WTC11 (cell line): ENCODE measurements at places on chromosomes 6 and 20.

GRCh38 chr6:122385857-122386612, 13.4 kb upstream of the HSF2 start:
- DNase-seq = no peak

DNA sequence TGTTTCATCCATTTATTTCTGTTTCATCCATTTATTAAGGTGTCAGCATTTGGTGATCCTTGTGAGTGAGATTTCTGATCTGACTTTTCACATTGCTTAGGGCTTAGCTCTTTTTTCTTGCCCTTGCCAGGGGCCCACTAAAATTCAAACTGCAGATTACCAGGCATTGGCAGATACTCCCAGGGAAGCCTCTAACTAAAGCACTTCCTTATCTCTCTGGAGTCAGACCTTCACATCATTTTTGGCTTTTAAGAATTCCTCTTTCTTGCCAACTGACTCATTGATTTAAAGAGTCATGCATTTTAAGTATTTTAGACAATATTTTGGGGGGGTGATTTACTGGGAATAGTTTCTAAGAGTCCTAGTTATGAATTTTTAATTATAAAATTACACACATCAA, 2.6 kb upstream of the WFDC8 start:
- DNase-seq = no peak

DNA sequence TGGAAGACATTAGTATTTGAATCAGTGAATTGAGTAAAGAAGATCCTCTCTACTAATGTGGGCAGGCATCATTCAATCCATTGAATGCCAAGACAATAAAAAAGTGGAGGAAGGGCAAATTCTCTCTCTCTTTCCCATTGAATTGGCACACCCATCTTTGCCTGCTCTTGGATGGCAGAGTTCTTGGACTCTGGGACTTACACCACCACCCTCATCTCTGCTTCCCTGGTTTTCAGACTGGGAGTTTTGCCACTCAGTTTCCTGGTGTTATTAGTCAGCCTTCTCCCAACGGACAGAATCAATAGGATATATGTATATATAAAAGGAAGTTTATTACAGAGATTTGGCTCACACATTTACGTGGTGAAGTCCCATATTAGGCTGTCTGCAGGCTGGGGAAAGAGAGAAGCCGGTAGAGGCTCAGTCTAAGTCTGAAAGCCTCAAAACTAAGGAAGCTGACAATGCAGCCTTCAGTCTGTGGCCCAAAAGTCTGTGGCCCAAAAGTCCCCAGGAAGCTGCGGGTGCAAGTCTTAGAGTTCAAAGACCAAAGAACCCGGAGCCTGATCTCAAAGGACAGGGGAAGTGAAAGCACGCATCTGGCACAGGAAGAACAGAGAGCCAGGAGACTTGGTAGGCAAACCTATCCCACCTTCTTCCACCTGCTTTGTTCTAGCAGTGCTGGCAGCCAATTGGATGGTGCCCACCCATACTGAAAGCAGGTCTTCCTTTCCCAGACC, 64.4 kb downstream of the SMPDL3A start:
- no peak for DNase-seq

- DNase-seq = peak; percentile 73
Measured at GRCh38 chr6:7051780-7052442, 55.9 kb upstream of the RREB1 start.

GRCh38 chr6:137761072-137761471, 106.0 kb upstream of the TNFAIP3 start:
- no peak for DNase-seq

- DNase-seq = no peak
Measured at GRCh38 chr6:161679980-161680538, 406.2 kb upstream of the AGPAT4 start.

DNA sequence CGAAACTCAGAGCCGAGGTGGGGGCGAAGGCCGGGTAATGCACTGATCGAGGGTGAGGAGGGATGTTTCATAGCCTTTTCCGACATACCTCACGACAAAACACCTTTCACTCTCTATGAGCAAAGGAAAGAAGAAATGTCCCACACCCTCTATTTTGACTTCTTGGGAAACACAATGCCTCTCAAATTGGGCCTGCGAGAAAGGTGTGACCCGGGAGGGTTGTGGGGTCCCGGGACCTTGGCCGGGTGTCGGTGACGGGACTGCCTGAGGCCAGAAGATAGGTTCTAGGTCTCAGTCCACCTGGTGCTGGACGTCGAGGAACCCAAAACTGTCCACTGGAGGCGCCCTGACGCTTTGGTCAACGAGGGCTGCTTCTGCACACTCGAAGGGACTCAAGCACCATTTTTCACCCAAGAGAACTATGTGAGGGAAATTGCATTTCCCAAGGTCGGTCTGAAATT, 41.1 kb upstream of the OSTM1 start:
- DNase-seq = peak; percentile 66

- DNase-seq = no peak
Measured at GRCh38 chr6:136463743-136464142, 86.5 kb downstream of the MAP7 start.

DNA sequence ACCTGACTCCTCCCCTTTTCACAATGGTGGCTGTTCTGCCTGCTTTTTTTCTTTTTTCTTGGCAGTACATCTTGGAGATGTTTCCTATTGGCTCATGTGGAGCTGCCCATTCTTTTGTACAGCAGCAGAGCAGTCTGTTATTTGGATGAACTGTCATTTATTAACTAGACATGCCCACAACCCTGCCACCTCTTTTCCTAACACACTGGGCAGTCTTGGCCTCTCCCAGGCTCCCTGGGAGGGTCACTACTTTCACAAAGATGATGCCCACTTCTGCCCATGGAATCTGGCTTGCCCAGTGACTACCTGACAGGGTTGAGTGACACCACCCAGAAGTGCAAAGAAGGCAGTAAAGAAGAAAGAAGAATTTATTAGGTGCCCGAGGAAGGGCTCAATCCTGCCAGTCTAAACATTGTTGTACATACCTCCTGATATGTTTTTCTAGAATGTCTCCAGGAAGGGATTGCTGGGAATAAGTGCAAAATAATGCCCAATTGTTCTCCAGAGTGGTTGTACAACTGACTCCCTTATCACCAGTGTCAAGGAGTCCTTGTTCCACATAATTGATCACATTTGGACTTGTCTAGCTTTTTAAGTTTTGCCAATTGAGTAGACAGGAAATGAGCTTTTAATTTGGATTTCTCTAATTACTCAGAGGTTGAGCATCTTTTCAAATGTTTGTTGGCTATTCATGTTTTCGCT, 19.7 kb upstream of the SCRT2 start:
- DNase-seq = no peak

GRCh38 chr6:129863664-129864063, 2.5 kb upstream of the TMEM244 start:
- no peak for DNase-seq

GRCh38 chr6:70253923-70254322, 49.0 kb downstream of the COL9A1 start:
- no peak for DNase-seq

- DNase-seq = no peak
Measured at GRCh38 chr20:59620860-59621505, 16.6 kb downstream of the PHACTR3 start.

DNA sequence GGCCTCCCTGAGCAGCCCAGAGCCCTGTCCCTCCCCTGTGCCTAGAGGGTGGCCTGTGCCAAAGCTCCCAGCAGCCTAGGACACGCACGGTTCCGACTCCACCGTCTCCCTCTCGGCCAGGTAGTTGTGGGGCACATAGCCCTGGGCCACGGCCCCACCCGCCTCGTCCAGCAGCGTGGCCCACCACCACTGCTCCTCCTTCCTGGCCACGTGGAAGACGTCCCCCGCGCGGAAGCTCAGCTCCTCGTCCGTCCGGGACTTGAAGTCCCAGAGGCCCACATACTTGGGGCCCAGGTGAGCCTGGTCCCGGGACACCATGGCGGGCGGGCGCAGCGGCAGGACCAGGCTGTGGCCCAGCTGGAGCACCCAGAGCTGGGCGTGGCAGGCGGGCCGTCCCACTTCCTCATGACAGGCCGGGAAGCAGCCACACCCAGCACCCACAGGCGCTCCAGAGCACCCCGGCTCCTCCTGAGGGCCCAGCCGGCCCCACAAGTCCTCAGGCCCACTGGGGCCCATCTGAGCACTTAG, at the start of gene PTK6:
PTK6 (minus strand) TSS at position 380 of the 528 bp plus-strand sequence; CDS start at position 318, 62 bp downstream.
- no peak for DNase-seq

DNA sequence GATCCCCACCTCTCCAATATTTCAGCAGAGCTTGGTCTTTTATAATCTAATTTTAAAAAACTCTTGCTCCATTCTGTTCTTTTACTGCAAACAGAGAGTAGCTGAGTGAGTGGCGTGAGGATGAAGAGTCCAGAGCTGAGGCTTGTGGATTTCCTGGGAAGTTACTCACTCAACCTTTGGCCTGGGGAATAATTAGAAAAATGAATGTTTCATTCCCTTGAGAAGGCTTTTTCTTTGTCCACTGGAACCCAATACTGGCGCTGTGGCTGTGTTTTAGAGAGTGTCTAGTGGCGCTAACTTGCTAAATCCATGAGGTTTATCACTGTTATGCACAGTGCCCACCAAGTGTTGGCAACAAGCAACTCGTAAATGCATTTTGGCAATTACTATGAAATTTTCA, 251.5 kb downstream of the HIVEP2 start:
- no peak for DNase-seq

DNA sequence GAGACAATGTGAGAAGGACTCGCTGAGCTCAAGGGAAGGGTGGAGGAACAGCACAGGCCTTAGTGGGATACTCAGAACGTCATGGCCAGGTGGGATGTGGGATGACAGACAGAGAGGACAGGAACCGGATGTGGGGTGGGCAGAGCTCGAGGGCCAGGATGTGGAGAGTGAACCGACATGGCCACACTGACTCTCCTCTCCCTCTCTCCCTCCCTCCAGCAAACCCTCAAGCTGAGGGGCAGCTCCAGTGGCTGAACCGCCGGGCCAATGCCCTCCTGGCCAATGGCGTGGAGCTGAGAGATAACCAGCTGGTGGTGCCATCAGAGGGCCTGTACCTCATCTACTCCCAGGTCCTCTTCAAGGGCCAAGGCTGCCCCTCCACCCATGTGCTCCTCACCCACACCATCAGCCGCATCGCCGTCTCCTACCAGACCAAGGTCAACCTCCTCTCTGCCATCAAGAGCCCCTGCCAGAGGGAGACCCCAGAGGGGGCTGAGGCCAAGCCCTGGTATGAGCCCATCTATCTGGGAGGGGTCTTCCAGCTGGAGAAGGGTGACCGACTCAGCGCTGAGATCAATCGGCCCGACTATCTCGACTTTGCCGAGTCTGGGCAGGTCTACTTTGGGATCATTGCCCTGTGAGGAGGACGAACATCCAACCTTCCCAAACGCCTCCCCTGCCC, 1.7 kb downstream of the TNF start:
- no peak for DNase-seq

GRCh38 chr6:5459346-5459745, 198.0 kb downstream of the FARS2 start:
- no peak for DNase-seq

DNA sequence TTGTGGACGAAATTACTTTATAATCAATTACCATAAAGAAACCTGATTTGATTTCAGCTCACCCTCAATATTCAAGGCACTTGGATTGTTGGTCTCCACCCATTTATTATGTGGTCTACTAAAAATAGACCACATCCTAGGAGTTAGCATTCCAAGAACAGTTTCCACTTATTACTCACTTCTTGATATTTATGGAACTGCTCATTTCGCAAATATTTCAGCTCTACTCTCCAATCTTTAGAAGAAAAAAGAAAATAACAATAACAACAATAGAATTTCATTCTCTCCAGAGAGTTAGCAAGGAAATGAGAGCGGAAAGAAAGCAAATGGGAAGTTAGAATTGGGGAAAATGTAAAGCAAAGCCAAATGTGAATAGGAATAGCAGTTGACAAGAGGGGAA, 26.2 kb upstream of the HDAC2 start:
- no peak for DNase-seq

GRCh38 chr20:16212790-16213189, 360.5 kb downstream of the KIF16B start:
- no peak for DNase-seq

- no peak for DNase-seq
Measured at GRCh38 chr6:15504040-15504495, 158.8 kb downstream of the DTNBP1 start.

DNA sequence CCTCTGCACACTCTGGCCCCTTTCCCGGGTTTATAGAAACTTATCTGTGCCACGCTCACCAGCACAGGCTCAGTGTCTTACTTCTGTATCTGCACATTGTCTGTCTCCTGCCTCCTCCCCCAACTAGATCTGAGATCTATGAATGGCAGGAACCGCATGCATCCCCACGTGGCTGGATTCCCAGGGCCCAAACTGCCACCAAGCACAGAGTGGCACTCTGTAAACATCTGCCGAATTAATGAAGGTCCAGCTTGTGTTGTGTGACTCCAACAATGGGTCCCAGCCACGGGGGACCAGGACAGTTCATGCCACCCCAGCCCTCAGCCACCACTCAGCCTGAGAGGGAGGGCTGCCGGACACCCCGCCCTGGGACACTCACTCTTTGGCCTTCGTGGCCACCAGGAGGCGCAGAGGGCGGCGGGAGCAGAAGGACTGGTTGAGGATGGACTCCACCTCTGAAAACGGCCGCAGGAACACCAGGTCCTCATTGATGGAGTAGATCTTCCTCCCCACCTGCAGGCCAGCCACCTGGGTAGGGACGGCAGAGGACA, 171.1 kb downstream of the PREX1 start:
- peak; percentile 79 for DNase-seq

DNA sequence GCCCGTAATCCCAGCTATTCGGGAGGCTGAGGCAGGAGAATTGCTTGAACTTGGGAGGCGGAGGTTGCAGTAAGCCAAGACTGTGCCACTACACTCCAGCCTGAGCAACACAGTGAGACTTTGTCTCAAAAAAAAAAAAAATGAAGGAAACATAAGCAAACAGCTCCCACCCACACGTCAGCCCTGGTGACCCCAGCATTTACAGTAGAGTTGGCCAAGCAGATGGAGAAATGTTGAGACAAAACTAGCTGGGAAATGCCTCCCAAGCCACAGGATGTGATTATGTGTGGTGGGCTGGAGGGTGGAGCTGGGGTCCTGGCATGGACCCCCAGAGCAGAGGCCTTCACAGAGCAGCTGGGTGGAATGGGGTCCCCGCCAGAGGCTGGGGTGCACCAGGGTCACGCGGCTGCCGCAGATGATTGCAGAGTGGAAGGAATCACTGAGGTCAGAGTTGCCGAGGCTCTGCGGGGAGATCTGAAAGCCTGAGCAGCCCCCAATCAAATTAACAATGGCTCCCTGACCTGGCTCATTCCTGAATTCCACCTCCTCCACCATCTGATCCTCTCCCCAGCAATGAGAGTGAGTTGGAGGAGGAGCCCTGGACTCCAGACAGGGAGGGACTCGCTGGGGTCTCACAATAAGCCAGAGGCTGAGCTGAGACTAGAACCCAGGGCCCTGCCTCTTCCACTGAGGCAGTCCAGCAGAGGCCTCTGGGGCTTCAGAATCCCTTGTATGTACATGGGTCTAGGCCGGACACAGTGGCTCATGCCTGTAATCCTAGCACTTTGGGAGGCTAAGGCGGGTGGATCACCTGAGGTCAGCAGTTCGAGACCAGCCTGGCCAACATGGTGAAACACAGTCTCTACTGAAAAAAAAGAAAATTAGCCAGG, 34.7 kb upstream of the TGM2 start:
- DNase-seq = no peak

- no peak for DNase-seq
Measured at GRCh38 chr20:56358070-56358469, 704 bp upstream of the FAM210B start.

GRCh38 chr20:40203032-40203431, 486.0 kb downstream of the MAFB start:
- no peak for DNase-seq

- DNase-seq = no peak
Measured at GRCh38 chr20:8774412-8774811, 294.5 kb upstream of the PLCB4 start.
